ENCODE measurements at places on chromosomes 6 and 20.

GRCh38 chr20:47295921-47296426, 60.5 kb downstream of the ZMYND8 start:
- no peak for DNase-seq

DNA sequence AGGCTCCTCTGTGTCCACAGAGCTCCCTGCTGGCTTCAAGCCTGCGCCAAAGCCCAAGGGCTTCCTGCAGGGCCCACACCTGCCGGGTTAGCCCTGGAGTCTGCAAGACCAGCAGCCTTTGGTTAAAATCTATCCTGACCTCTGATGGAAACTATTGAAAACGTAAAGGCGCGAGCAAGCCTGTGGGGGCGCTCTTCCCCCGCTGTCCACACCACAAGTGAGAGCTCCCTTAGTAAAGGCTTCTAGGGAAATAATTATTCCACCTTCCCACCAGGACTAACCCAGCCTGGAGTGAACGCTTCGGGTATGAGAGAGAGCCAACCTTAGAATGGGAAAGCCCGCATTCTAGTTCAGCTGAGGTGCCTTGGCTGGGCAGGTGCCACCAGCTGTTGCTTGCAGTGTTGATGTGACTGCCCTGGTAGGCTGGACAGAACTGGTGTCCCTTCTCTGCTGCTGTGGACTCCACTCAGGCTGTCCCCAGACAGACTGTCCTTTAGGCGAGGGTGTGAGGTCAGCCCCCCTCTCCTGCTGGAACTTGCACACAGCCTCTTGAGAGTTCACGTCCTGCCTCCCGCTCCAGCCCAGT, 68.7 kb downstream of the SYTL3 start:
- DNase-seq: no peak

GRCh38 chr20:63497946-63498935, 642 bp downstream of the EEF1A2 start:
- no peak for DNase-seq

- no peak for DNase-seq
Measured at GRCh38 chr6:124119596-124119995, 315.9 kb downstream of the NKAIN2 start.

- DNase-seq: no peak
Measured at GRCh38 chr20:45832619-45833018, 980 bp upstream of the SNX21 start.
